ENCODE measurements at places on chromosomes 2 and 18.

GRCh38 chr2:60885683-60886082 lies 4.3 kb downstream of the REL start:
- DNase-seq = no peak

DNA sequence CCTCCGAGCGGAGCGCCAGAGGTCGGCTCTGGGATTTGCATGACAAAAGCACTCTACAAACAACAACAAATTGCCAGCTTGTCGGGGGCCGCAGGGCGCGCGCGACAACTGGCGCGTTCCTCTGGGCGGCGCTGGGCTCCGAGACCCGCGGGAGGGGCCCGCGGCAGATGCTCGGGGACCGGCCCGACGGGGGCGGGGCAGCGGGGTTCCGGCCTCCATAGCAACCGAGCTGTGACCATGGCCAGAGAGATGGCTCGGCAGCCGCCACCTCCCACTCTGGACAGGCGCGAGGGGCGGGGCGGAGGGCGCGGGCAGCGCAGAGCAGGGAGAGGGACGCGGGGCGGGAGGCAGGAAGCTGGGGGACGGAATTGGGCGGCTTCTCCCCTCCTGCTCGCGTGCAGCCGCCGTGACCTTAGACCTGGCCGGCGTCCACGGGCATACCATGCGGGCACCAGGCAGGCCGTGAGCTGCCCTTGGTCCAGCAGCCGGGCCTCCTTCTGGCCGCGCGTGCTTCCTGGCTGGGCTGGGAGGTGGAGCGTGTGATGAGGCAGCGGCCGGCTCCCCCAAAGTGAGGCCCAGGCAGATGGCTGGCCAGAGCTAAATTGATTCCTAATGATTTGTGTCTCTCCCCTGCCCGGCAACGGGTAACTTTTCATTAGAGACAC lies 171.5 kb downstream of the CELF4 start:
- DNase-seq = peak; percentile 94

DNA sequence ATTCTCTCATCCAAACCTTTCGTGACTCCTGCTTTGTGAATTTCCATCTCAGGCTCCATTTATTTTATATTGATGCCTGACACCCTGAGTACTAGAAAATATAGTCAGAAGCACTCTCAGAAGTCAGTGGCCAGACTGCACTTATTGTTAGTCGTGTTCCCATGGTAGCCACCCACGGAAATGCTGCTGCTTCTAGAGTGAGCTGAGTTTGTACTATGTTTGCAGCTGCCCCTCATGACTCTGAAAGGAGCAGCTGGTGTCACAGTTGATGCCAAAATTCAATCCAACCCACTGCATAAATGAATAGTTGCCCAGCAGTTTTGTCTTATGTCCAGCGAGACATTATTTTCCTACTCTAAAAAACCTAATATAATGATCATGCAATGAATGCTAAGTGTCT lies 265.2 kb upstream of the SPHKAP start:
- DNase-seq = peak; percentile 72

- DNase-seq = no peak
Measured at GRCh38 chr2:12684471-12684936, 32.2 kb upstream of the TRIB2 start.

GRCh38 chr2:240569998-240570530 lies 1.8 kb downstream of the RNPEPL1 start:
- no peak for DNase-seq

DNA sequence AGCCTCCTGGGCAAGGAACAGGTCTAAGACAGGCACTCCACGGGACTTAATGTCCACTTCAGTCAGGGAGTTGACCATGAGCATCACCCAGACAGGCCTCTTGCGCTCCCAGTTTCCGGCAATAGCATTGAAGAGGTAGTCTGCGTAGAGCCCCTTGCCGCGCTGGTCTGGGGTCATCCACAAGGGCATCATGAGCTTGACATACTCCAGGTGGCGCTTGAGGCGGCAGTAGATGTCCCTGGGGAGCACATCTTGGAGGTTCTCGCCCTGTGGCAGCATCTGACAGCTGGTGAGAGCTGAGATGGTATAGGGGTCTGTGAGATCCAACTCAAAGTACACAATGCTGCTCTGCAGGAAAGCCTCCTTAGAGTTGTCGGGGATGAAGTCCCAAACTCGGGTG lies 10.6 kb downstream of the TRABD2A start:
- DNase-seq = no peak

DNA sequence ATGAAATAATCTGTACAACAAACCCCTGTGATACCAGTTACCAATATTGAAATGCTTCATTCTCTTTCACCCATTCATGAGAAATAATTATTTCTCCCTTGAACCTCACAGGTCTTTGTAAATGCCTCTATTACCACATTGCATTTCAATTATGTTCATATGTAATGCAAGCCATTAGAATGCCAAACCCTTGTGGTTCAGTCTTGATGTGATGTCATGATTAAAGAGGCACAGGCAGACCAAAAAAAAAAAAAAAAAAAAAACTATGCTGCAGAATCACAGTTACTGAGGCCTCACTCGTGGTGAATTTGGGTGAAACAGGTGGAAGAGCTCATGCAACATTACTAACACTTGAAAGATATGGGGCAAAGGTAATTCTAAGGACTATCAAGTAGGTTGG lies 9.4 kb upstream of the EPG5 start:
- no peak for DNase-seq

DNA sequence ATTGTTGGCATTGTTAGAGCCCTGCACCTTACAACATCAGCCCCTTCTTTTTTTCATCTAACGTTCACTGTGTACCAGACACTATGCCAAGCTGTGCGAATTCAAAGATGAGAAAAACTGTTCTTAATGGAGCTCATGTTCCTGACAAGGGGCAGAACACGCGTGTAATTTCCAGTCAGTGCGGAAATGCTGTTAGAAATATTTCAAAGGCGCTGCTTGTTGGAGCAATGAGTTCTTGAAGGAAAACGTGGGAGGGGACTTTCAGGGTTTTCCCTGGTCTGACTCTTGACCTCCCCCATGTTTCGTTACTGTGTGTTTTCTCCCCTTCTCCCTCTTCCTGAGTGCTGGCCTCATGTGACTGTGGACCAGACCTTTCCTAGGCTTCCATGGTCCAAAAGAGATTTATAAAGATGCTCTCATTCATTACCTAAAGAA lies 1.5 kb downstream of the MTHFD2 start:
- no peak for DNase-seq

DNA sequence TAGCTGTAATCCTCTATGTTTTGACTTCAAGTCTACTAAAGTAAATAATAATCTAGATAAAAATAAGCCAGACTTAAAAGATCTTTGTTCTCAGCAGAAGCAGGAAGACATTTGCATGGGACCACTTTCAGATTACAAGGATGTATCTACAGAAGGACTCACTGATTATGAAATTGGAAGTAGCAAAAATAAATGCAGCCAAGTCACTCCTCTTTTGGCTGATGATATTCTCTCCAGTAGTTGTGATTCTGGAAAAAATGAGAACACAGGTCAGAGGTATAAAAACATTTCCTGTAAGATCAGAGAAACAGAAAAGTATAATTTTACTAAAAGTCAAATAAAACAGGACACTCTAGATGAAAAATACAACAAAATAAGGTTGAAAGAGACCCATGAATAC lies 338.4 kb downstream of the ZNF804A start:
- no peak for DNase-seq

- no peak for DNase-seq
Measured at GRCh38 chr2:157441072-157441454, 2.8 kb downstream of the CYTIP start.

- DNase-seq = peak; percentile 43
Measured at GRCh38 chr18:78031589-78031988, 781.9 kb downstream of the GALR1 start.

DNA sequence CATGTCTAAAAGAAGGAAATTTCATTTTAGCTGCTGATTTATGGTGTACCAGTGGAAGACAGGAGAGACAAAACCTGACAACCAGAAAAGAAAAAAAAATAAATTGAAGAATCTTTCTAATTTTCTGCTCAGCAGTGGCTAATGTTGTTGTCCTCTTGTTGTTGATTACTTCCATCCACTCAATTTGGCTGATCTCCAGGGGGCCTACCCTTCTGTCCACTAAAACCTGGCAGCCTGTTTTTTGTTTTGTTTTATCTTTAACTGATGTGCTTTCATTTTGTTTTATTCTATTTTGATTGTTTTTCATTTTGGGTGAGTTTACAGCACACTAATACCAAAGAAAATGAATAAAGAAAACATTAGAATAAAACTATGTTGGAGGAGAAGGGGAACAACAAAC lies 27.4 kb downstream of the TFPI start:
- no peak for DNase-seq

GRCh38 chr18:6001867-6002266 lies 106.5 kb upstream of the TMEM200C start:
- no peak for DNase-seq

- peak; percentile 80 for DNase-seq
Measured at GRCh38 chr18:11154368-11154989, 5.1 kb upstream of the PIEZO2 start.

DNA sequence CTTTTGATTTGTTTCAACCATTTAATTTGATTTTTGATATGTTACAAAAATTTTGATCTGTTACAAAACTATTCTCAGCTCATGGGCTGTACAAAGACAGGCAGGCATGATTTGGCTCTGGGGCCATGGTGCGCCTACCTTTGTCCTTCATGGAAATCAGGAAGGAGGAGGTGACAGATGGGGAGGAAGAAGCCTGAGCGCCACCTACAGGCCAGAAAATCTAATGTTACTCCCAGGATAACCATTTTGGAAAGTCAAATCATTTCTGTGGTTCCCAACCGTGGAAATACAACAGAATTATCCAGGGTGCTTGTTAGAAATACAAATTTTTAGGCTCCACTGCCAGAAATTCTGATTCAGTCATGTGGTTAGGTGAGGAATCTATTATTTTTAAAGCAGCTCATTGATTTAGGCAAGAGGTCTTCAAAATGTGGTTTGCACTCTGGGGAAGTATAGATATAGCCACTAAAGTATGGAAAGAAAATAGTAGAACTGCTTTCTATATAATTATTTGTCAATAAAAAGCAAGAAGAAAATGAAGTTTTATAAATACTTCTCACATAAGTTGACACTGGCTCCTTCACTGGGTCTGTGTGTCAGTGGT lies 93.9 kb downstream of the EVA1A start:
- DNase-seq = peak; percentile 35

GRCh38 chr2:205898744-205899143 lies 187.2 kb downstream of the INO80D start:
- DNase-seq = no peak

- DNase-seq = no peak
Measured at GRCh38 chr2:197072533-197072932, 146.0 kb upstream of the PGAP1 start.

GRCh38 chr2:229887441-229887840 lies 34.4 kb downstream of the TRIP12 start:
- DNase-seq = no peak

DNA sequence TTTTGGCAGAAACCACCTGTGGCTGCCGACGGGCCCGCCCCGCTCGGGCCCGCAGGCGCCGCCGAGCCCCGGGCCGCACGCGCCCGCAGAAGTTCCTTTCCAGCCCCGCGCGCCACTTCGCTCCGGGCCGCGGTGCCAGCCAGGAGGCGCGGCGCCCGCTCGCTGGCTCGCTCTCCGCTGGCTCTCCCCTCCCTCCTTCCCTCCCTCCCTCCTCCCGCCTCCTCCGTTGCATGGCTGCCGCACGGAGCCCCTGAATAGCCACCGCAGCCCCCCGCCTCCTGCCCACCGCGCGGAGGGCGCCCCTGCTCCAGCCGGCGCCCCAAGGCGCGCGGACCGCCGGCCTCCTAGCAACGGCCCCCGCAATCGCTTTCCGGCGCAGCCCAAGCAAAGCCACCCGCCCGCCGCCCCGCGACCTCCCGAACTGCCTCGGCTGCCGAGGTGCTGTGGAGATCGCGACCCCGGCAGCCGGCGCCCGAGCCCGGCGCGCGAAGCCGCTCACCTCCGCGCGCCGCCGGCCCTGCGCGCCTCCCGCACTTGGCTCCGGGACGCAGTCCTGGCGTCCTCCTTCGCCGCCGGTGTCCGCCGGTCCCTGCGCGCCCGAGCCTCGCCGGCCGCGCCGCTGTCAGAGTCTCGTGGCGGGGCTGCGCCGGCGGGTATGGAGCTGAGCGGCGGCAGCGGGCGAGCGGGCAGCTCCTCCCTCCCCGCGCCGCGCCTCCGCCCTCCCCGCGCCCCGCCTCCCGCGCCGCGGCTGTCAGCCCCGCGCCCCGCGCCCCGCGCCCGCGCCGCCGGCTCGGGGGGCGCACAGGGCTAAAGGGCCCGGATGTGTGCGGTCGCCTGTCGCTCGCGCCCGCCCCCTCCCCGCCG lies at the start of gene ZBTB7C:
TSS of gene ZBTB7C (minus strand) at position 657 of the 864 bp plus-strand sequence.
- peak; percentile 74 for DNase-seq

DNA sequence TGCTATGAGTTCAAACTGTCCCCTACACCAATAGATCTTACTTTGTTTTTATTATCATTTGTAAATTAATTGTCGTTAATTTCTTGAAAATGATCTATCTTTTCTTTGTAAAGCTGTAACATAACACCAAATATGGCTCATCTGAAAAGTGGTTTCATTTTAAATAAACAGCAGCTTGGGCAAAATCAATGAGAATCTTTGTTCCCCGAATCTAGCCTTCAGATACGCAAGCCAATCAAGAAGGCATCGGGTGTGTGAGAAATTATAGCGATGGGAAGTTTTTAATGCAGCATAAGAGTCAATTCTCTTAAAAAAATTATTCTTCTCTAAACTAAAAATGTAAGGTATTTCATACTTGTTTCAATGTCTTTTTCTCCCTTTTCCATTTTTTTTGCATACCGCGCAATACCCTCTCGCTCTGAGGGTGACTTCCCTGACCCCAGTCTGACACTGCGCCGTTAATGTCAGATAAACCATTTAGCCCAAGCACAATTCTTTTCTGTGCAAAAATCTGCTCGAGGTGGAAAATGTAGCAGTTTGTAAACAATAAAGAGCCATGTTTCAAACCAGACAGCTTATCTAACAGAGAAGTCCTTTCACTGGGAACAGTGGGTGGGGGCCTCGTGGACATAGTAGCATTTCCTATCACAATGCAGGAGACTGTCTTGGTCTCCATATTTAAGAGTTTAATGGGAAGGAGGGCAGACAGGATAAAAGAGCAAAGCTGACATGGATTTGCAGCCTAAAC lies 129.4 kb downstream of the TCF4 start:
- DNase-seq = no peak

GRCh38 chr2:118705032-118705431 lies 142.4 kb downstream of the EN1 start:
- DNase-seq = no peak
